ENCODE measurements at places on chromosomes 7 and 10.

DNA sequence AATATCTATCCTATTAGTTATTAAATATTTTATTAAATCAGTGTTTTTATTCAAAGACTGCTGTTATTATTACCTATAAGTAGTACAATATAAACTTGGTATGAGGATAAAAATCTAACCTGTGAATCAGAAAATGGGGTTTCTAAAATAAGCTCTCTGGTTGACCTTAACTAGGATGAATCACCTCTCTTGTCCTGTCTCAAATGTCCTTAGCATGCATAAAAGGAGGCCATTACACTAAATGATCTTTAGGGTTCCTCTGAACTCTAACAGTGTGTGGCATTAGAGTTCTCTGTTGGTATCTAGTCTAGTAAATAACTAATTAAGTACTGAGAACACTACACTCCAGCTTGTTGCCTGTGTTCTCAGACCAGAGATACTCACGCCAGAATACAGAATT, 143.1 kb upstream of the LRRTM3 start:
- no peak for DNase-seq

DNA sequence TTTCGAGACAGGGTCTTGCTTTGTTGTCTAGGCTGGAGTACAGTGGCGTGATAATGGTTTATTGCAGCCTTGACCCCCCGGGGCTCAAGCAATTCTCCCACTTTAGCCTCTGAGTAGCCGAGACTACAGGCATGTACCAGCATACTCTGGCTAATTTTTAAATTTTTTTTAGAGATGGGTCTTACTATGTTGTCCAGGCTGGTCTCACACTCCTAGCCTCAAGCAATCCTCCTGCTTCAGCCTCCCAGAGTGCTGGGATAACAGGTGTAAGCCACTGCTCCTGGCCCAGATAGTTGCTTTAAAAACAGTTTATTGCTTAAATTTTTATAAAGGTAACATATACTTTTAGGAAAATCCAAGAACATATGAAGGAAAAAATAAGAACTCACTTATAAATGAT, 26.3 kb downstream of the NEURL1 start:
- no peak for DNase-seq

DNA sequence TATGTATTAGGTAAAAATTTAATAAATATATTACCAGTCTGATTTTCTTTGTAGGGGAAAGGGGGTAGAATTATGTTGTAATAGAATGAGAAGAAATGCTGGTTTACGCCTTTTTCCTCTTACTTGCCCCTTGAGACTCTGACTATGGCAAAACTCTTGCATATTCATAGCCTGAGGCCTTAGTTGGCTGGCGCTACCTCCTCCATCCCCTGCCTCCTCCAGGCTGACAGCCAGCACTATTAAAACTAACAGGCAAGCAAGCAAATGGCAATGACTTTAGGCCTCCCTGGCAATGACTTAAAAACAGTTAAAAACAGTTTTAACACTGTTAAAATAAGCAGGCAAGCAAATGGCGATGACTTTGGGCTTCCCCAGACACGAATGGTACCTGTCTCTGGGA, 14.4 kb downstream of the PKD2L1 start:
- DNase-seq: no peak

DNA sequence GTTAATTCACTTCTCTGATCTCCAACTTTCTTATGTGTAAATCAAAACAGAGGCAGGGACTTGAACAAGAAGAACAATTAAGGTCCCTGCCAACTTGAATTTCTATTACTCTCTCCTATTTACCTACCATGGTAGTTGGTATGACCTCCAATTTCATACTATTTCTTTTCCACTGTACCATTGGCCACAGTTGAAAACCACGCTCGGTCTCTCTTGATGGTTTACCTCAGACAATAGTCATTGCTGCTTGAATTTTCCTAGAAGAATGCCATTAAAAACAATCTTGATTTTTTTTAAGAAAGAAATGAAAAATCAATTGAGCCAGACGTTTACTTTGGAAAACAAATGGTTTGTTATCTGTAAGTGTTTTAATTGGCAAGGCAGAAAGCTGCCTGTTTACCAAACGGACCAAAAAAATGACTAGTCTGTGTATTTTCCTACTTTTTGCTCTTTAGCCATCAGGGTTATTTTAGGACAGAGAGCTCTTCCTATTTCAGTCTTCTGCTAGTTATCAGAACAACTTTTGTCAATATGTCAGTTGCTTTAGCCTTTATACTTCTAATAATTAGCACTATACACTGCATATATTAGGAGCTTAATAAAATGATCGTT, 157.5 kb upstream of the PLXDC2 start:
- DNase-seq: no peak

- no peak for DNase-seq
Measured at GRCh38 chr10:131834152-131834810, 66.5 kb upstream of the PPP2R2D start.

GRCh38 chr10:76736392-76736791, 901.2 kb downstream of the KCNMA1 start:
- no peak for DNase-seq

DNA sequence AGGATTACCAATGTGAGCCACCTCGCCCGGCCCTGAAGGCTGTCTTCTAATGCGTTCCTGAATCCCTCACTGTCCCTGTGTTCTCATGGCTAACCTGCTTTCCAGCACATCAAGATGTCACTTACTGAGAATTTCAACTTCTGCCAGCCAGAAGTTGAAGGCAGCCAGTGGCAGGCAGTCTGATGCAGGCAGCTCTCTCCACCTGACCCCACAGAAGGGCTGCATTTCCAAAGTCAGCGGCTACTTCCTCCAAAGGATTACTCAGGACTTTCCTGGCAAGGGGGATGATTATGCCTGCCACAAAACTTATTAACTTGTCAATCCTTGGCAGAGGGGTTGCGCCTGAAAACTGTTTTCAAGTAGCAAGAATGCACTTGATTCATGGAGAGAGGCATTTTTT, 1219.4 kb downstream of the TYW1 start:
- no peak for DNase-seq

GRCh38 chr10:78952030-78952429, 116.7 kb upstream of the ZMIZ1 start:
- DNase-seq: no peak

DNA sequence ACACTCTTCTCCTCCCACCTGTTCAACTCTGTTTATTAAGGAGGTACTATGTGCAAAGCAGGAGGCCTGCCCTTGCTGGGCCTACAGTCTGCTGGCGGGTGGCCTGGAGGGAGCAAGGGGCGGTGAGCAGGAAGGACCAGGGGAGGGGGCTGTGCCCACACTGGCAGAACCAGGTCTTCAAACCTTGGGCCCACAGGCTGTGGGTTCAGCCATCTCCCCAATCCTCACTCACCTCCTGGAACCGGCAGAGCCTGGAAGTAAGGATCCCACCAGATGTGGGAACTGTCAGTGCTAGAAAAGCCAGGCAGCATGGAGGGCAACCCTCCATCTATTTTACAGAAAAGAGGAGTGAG, 50.8 kb downstream of the CAMK2B start:
- no peak for DNase-seq

DNA sequence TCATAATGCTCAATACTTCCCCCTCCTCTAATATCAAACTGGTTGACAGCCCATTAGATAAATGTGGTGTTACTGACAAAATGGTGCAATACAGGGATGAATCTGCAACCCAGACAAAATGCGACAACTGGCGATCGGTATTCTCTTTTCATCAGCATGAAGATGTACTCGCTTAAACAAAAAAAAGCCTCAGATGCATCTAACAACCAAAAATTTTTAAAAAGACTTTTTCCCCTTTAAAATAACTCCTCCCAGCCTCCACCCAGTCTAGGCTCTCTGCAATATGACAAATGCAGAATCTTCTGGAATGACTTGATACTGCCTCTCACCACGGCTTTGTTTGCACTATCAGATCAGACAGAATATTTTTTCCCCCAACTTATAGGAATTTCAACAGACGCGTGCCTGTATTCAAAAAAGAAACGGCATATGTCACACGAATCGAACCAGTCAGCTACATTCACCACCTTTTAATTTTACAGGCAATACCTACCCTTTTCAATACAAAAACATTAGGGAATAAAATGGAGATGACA, 1.2 kb downstream of the YWHAG start:
- DNase-seq: no peak

- no peak for DNase-seq
Measured at GRCh38 chr10:123382491-123382890, 228.3 kb downstream of the BUB3 start.

- no peak for DNase-seq
Measured at GRCh38 chr10:26821699-26822570, 38.8 kb downstream of the ABI1 start.

DNA sequence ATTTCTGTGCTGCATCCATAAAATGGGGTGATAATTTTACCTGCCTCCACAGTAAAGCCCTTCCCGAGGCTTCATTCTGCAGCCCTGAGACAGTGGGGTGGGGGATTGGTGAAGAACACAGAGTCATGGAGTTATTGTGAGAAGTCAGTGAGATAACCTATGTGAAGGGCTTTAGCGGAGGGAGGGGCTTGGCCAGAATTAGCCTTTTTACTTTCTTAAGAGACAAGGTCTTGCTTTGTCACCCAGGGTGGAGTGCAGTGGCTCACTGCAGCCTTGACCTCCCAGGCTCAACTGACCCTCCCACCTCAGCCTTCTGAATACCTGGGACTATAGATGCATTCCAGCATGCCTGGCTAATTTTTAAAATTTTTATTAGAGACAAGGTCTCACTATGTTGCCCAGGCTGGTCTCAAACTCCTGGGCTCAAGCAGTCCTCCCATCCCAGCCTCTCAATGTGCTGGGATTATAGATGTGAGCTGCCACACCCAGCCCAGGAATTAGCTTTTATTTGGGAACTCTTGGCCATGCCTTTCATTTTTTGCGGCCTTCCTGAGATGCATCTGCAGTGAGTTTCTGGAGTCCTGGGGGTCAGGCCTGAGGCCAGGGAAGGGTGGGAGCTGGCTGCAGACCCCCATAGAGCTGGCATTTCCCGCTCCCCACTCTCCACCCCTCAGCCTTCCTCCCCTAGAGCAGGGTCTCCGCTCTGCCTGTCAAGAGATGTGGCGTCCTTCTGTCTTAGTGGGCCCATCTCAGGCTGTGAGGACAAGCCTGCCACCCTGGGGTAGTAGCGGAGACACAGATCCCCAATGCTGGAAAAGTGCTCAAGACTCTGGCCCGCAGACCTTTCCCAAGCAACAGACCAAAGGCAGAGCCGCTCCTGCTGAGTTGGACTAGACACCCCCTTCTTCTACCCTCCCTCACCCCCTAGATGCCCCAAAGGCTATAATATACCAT, 77.0 kb downstream of the ZMIZ1 start:
- DNase-seq: no peak

DNA sequence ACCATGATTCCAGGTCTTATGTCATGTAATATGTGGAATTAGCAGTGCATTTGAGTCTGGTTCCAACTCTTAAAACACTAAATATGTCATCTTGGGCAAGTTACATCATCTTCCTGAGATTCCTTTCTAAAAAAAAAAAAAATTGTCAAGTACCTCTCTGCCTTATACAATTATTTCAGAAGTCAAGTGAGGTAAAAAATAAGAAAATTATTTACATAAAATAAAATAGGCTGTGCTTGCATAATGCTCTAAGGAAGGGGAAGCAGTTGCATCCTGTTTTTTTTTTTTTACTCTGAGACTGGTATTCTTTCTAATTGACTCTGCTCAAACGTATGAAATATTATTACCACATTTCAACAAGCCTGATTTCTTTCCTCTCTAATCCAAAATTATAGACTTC, 55.1 kb upstream of the SEMA3A start:
- no peak for DNase-seq

DNA sequence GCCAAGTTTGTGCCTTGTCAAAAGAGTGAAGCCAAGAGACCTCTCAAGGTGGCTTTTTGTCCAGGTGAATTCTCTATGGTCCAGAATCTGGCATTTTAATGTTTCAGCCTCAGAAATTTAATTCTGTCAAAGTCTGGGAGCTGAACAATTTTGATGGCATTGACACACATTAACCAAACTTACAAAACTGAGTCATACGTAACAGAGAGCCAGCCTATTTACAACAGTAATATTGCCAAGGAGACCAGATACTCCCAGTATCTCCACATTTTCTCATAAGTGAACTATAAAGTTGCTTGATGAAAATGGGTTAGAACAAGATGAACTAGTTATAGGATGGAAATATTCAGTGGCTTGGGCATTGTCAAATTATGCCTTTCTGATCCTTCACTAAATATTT, 43.8 kb downstream of the PDE6C start:
- DNase-seq: no peak

DNA sequence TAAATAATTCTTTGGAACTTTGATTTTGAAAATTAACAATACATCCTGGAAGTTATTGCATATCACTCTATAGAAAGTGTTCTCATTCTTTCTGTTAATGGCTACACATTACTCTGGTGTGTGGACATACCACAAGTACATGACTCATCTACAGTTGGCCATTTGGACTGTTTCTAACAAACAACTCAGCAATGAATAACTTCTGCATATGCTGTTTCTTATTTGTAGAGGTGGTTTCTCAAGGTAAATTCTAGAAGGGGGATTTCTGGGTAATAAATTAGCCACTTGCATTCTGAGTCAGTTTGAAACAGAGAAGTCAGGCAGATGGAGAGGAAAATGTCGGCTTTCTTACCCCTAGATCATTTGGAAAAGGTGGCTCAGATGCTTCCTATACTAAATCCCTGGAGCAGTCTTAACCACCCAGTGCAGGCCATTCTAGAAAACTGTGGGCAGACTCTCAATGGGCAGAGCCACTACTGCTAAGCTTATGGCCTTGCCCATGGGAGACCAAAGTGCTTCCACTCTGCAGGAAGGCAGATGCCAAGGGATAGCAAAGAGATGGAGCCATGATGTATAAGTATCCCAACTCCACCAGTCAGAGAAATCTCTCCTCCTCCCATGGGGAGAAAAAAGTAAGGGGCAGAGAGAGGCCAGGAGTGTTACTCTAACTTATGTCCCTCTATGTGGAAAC, 194.0 kb upstream of the PLPP4 start:
- no peak for DNase-seq

- no peak for DNase-seq
Measured at GRCh38 chr7:42794673-42795072, 117.2 kb downstream of the C7orf25 start.

DNA sequence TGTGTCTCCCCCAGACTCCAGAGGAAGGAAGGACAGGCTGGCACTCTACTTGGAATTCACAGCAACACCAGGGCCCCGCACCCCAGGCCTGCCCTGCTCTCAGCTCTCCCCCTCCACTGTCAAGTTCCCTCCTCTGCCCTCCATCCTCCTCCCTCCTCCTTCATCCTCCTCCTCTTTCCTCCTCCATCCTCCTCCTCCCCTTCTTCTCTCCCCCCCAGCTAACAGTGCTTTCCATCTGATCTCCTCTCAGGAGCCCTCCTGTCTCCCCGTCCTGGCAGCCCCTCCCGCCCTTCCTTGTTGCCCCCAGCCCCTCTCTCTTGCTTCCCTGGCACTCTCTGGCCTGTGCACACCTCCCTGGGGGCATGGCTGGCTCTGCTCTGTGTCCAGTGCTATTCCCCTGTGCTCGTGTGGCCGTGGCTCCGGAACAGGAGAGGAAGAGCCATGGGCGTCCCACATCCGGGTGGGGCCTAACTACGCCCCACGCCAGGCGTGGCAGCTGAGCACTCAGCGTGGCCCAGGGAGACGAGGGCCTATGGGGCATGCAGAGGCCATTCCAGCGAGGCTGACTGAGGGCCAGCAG, 64.2 kb downstream of the PWWP2B start:
- no peak for DNase-seq

Data from activated T-cell treated with anti-CD3 and anti-CD28 coated beads for 1 hour (primary cell).